Chondrocyte (in vitro differentiated cells): ENCODE measurements at places on chromosomes 1 and 21. TPM values are rescaled to one million over a fixed set of nuclear protein-coding genes. Genes with fewer than 3 reads are reported as not detected.

ARL8A gene
- 73.9 to 95.1 TPM (median 95.1 TPM) in 3 replicates for total RNA-seq

- no peak for DNase-seq
- H3K36me3 ChIP-seq = no peaks in the 10 kb centered on the region
- no peak overlapping the region for H3K4me3 ChIP-seq
- H3K4me1 ChIP-seq = peaks cover 19% of the 10 kb centered on the region
- H3K27me3 ChIP-seq = no peaks in the 10 kb centered on the region
These were observed 13.1 kb downstream of the MAP1LC3C start for GRCh38 chr1:241985787-241986186.

PALMD gene
- total RNA-seq = 6.2 to 16.5 TPM (median 6.9 TPM) in 3 replicates

GRCh38 chr1:184661801-184662200 is 92.9 kb downstream of the EDEM3 start:
- peaks cover 4% of the 10 kb centered on the region for H3K27me3 ChIP-seq
- H3K27ac ChIP-seq = no peak overlapping the region
- no peak overlapping the region for H3K4me3 ChIP-seq
- H3K36me3 ChIP-seq = no peaks in the 10 kb centered on the region
- H3K4me1 ChIP-seq = peaks cover 16% of the 10 kb centered on the region

ITLN1 gene
- total RNA-seq = not detected in 3 replicates

GRCh38 chr1:207893737-207894582 is 17.0 kb downstream of the CD34 start:
- H3K27ac ChIP-seq = no peak overlapping the region
- H3K4me1 ChIP-seq = peaks cover 23% of the 10 kb centered on the region
- H3K4me3 ChIP-seq = no peak overlapping the region

PTPN14 gene
- total RNA-seq = 125 to 174 TPM (median 136 TPM) in 3 replicates

- H3K4me1 ChIP-seq = peaks cover 19% of the 10 kb centered on the region
- H3K4me3 ChIP-seq = no peak overlapping the region
- H3K36me3 ChIP-seq = peaks cover under 1% of the 10 kb centered on the region
- H3K27me3 ChIP-seq = peaks cover 14% of the 10 kb centered on the region
These were observed 3.7 kb downstream of the FOXD2 start for GRCh38 chr1:47441450-47442106.

DNA sequence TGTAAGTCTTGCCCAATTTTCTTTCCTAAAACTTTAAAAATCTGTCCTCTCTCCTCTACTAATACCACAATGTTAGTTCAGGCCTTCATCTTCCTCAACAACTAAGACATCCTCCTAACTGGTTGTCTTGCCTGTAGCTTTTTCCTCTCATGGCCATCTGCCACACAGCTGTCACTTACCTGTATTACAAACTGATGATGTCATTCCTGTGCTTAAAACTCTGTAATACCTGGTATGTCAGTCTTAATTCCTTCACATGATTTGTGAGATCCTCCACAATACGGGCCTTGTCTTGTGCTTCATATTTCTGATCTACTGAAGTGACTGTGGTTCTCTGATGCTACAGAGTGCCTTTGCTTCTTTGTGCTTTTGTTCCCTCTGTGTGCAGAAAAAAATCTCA is 9.8 kb downstream of the MRPS14 start:
- peaks cover 23% of the 10 kb centered on the region for H3K36me3 ChIP-seq
- peaks cover 15% of the 10 kb centered on the region for H3K4me1 ChIP-seq
- H3K27ac ChIP-seq = no peak overlapping the region
- no peaks in the 10 kb centered on the region for H3K27me3 ChIP-seq
